Left hindlimb (tissue), 1 donor: ENCODE measurements at places on chromosomes 4 and X.

DNA sequence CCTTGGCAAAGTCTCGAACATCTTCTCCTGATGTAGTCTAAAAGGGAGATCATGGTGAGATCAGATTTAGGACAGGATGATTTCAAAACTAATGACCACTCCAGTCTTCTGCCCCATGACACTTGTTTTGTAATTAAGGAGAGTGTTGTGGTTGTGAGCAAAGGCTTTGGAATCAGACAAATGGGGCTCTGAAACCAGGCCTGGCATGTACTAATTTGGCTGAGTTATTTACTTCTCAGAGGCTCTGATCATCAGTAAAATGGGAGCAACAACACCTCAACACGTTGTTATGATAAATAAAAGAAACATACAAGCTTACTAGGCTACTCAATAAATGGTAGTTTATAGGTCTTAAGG, 106.9 kb upstream of the FTHL17 start:
- DNase-seq = no peak

DNA sequence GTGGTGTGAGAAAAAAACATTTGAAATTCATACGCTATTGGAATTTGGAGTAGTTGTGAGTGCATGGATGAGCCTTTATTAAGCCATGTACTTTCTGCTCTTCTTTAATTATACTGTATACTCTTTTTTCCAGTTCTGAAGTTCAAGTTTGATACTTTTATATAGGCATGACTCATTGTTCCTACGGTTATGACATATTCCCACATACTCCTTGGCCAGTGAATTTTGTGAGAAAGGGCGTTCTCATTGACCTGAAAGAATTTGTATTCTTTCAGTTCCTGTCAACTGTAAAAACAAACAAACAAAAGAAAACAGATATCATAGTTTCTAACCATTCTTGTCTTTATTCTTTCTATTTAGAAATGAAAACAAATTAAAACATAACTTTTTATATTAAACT, 407.3 kb downstream of the MAPK10 start:
- DNase-seq = no peak

- no peak for DNase-seq
These were observed 149.3 kb downstream of the PALLD start for GRCh38 chr4:168646001-168646768.

DNA sequence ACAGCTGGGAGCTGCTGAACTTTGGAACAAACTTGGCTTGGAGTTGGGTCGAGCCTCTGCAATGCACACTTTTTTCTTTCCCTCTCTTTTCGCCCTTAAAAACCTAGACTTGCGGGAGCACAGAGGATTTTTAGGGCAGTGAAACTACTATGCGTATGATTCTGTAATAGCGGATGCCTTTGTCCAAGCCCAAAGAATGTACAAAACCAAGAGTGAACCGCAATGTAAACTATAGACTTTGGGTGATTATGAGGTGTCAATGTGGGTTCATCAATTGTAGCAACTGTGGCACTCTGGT, 493 bp upstream of the SH3D19 start:
- no peak for DNase-seq

- DNase-seq = no peak
These were observed 100.7 kb downstream of the SPRY1 start for GRCh38 chr4:123497340-123497739.

DNA sequence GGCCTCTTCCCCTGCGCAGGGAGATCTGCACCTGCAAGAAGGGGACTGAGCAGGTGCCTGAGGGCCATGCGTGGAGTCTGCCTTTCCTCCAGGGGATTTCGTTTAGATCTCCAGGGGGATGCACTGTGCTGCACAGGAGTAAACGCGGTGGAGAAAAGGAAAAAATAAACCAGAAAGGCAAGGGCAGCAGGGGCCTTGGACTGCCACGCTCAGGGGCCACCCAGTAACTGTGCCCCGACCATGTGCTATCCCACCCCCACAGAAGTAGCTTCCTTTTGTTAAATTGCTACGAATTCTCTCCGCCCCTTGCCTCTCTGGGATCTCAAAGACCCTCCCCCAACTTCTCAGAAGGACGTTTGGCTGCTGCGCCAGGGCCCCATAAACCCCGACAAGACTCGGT, 17.2 kb upstream of the HMX1 start:
- DNase-seq = no peak

GRCh38 chrX:122119361-122119760, 1064.7 kb upstream of the GRIA3 start:
- no peak for DNase-seq
